SJSA1 (cell line): ENCODE measurements at places on chromosomes 1 and 21.

DNA sequence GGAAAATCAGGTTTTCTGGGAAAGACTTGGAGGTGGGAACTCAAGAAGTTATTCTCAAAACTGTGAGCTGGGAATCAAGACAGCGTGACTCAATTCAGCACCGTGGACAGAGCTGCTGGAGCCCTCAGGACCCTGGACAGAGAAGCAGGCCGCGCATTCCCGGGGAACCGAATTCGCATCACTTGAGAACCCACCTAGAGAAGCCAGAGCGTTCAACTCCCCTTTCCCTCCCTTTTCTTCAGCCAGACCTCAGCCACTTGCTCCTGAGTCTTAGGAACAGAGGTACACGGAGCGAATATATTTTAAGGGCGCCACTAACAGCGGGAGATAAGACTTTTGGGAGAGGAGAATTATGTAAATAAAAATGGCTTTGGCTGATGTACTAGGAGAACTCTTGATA lies 2.0 kb upstream of the LIN28A start:
- DNase-seq, result peak; percentile 63

GRCh38 chr1:2443277-2444137 lies 31.1 kb upstream of the PEX10 start:
- no peak for DNase-seq

DNA sequence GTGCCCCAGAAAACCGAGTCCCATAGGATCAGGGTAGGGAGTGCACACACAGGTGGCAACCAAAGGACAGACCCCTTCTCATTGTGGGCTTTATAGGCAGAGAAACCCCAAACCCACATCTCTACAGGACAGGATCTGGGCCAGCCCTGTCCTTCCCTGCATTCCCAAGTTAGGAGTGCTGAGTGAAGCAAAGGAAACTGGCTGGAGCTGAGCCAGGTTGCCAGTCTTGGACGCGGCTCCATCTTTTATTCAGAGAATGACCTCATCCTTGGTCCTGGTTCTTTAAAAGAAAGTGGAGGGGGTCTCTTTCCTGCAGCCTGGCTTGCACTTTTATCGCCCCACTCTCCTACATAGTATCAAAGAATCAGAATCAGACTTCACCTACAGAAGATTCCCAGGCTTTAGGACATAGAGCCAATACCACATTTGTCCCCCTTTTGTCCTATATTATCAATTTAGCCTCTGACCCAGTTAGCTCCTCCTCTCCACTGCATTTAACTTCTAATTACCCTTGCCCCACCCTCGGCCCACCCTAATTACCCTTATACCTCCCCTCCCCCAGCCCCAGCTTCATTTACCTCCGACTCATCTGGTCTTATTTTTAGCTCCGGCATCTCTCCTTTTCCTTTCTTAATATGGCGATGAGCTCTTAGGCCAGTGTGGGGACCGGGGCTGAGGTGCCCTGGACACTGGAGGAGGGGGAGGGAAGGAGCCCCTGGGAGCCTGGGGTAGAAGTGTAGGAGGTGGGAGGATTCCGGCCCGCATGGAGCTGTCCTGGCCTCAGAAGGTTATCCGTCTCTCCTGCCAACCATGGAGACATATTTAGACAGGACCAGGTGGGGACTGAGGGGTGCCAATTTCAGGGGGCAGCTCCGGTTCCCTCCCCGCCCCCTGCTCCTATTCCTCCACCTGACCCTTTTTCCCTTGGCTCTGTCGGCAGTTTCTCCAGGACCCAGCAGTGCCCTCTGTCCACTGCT lies at the start of gene CASQ1:
Gene CASQ1 (plus strand): TSS at position 927 of the 977 bp plus-strand sequence. CDS start 177 bp downstream, outside the sequence.
- DNase-seq, result no peak

DNA sequence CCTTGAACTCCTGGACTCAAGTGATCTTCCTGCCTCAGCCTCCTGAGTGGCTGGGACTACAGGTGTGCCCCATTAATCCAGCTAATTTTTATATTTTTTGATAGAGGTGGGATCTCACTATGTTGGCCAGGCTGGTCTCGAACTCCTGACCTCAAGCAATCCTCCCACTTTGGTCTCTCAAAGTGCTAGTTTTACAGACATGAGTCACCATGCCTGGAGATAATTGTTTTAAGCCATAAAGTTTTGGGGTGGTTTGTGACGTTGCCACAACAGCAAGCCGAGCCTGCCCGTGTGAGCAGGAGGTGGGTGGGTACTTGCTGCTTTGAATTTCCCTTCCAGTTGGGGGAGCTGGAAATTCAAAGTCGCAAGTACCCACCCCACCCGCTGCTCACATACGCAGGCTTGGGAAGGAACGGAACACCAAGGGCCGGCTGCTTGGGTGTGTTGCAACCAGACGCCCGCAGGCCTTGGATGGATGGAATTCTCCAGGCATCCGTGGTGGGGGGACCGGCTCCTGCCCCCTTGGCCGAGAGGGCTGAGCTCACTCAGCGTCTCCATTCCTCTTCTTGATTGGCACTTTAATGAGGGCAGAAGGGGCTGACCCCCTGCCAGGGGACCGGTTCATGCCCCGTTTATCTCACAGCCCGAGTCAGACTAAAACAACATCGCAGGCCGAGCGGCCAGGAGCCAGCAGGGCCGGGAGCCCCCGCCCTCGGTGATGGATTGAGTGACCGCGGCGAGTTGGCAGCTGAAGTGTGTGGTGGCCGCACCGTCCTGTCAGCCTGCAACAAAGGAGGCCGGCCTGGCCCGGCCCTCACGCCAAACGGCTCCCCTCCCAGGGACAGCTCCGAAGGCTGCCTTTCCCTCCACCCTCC lies 78.1 kb downstream of the DHRS3 start:
- DNase-seq, result peak; percentile 55

DNA sequence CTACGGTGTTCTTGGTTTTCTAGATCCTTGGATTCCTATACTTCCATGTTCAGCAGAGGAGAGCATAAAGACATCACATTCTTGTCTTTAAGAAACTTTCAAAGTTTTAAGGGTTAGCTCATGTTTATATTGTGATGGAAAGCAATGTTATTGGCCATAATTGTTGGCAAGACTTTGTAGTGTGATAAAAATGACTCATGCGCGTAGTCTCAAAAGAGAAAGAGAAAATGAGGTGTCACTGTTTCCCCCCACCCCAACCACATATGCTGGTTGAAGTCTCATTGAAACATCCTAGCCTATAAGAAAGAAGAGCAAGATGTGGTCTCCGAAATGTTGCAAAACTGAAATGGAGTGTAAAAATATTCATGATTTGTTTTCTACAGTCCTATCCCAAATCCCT lies 348.8 kb downstream of the PTBP2 start:
- no peak for DNase-seq

- DNase-seq, result no peak
Measured at GRCh38 chr1:117097443-117097842, 24.1 kb downstream of the TRIM45 start.

DNA sequence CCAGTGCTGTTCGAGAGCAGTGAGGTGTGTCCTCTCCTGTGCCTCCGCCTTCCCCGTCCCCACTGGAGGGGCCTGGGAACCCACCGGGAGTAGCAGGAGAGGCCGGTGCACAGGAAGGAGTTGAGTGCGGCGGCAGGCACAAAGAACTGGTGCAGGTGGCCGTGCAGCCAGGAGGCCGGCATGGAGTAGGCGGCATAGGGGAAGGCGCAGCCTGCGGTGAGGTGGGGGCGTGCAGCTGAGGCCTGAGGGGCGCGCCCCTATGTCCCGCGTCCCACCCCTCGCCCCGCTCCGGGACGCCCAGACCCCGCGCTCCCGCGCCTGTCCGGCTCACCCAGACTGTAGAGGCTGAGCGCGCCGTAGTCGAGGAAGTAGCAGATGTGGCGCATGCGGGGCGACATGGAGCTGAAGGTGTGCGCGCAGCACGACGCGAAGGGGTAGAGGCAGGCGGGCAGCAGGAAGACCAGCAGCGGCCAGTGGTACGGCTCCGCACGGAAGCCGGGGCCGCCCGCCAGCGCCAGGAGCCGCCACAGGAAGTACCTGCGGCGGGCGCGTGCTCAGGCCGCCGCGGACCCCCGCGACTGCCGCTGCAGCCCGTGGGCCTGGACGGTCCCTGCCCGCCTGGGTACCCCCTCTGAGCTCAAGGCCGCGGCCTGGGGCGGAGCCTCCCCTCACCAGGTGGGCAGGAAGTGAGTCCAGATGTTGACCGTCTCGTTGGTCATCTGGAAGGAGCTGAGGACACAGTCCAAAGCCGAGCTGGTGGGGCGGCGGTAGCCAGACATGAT lies 2.2 kb downstream of the PAQR6 start:
- no peak for DNase-seq

GRCh38 chr1:177023249-177023648 lies 141.3 kb downstream of the ASTN1 start:
- no peak for DNase-seq

- no peak for DNase-seq
Measured at GRCh38 chr1:173733912-173734311, 19.1 kb downstream of the KLHL20 start.

DNA sequence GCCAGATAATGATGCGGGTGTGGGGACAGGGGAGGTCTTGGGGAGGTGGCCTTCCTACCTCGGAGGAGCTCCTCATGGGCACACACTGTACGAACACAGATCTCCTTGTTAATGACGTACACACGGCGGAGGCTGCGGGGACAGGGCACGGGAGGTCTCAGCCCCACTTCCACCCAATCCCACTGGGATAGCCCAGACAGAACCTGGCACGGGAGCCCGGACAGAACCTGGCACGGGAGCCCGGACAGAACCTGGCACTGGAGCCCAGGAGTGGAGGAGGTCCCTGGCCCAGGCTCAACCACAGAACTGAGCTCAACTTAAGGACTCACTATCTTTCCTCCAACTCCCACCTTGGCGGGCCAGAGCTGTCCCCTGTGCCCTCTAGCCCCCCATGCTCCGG lies 5.2 kb downstream of the MFAP2 start:
- DNase-seq, result no peak

- DNase-seq, result peak; percentile 77
Measured at GRCh38 chr1:15290382-15290781, 43.4 kb downstream of the FHAD1 start.

GRCh38 chr21:41497788-41498187 lies 10.2 kb downstream of the TMPRSS2 start:
- DNase-seq, result no peak

- no peak for DNase-seq
Measured at GRCh38 chr1:248755517-248755916, at the start of gene LYPD8. LYPD8 (minus strand) TSS chr1:248755759; CDS start chr1:248751081, 4,678 bp downstream.

DNA sequence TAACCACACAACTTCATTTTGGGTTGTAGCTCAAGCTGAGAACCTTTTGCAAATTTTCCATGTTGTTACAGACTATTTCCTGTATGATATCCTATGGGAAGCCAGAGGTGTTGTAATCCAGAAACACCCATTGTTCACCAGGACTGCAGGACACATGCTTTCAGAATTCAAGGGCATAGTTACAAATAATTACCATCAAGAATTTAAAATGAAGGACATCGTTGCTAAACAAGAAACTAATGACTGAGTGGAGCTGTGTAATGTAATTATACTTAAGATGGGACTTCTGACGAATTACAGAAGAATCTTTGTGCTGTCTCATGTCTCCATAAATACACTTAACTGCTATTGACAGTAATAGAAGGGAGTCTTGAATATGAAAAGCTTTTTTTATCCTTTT lies 47.6 kb upstream of the HOOK1 start:
- no peak for DNase-seq

- DNase-seq, result no peak
Measured at GRCh38 chr21:41817228-41817627, 50.4 kb upstream of the RIPK4 start.

DNA sequence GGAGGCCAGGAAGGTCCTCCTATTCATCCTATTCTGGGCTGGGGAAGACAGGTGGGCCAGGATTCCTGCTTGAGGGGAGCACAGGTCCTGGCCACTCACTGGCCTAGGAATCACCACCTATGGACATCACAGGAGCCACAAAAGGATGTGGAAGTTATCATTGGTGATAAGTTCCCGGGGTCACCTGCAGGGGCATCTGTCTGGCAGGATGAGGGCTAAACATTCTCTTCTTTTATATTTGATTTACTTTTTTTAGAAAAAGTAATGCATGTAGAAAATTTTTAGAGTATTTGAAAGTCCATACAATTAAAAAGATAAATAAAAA lies 33.2 kb upstream of the KIAA0040 start:
- no peak for DNase-seq

DNA sequence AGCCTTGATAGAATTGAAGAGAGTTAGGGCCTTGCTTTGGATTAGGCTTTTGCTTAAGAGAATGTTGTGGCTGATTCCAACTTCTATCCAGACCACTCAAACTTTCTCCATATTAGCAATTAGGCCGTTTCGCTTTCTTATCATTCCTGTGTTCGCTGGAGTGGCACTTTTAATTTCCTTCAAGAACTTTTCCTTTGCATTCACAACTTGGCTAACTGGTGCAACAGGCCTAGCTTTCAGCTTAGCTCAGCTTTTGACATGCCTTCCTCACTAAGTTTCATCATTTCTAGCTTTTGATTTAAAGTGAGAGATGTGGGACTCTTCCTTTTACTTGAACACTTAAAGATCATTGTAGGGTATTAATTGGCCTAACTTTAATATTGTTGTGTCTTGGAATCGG lies 183.6 kb upstream of the L1TD1 start:
- DNase-seq, result no peak

DNA sequence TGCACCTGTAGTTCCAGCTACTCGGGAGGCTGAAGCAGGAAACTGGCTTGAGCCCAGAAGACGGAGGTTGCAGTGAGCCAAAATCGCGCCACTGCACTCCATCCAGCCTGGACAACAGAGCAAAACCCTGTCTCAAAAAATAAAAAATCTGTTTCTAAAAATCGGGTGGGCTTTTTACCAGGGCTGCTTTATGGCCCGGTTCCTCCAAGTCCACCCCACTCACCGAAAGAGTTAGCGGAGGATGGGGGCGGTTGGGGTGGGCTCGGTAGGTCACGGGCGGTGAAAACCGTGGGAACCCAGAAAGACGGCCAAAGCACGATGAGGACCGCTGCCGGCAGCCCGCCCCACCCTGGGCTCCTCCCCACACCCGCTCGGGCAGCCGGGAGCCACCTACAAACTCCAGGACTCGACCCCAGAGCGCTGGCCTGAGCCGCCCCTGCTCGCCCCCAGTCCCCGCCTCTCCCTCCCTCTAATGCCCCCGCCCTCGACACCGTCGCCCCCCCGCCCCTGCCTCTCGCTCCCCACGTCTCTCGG lies 846 bp upstream of the PER3 start:
- peak; percentile 86 for DNase-seq

DNA sequence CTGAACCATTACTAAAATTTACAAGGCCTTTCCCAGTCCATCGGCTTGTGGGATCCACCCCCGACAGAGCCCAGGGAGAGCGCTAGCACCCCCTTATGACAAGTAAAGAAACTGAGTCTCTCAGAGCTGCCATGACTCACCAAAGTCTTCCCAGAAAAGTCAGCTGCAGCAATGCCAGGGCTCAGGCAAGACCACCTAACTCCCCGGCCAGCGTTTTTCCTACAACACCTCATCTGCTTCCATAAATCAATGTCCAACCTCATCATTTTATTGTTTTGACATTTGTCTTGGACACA lies 15.0 kb downstream of the DHCR24 start:
- no peak for DNase-seq

GRCh38 chr1:110634455-110635311 lies 28.5 kb upstream of the KCNA2 start:
- no peak for DNase-seq

- DNase-seq, result no peak
Measured at GRCh38 chr1:38898653-38899230, 17.4 kb upstream of the GJA9 start.
